Body of pancreas (tissue), 4 donors: ENCODE measurements at places on chromosomes 3 and 15. TPM values are rescaled to one million over a fixed set of nuclear protein-coding genes. Genes with fewer than 3 reads are reported as not detected.

Gene HTR3E
- total RNA-seq, result not detected

Gene GOLGA8S
- under 0.01 TPM for total RNA-seq

Gene FGF7
- 18.5 TPM for total RNA-seq

Gene RSL24D1
- 13.5 TPM for total RNA-seq

Gene KLHL40
- not detected for total RNA-seq

- no peaks in the 10 kb centered on the region for H3K4me1 ChIP-seq
- no peak for DNase-seq
- no peak overlapping the region for H3K4me3 ChIP-seq
- no peaks in the 10 kb centered on the region for H3K27me3 ChIP-seq
These were observed 125.4 kb upstream of the PLCL2 start for GRCh38 chr3:16759227-16759903.

DNA sequence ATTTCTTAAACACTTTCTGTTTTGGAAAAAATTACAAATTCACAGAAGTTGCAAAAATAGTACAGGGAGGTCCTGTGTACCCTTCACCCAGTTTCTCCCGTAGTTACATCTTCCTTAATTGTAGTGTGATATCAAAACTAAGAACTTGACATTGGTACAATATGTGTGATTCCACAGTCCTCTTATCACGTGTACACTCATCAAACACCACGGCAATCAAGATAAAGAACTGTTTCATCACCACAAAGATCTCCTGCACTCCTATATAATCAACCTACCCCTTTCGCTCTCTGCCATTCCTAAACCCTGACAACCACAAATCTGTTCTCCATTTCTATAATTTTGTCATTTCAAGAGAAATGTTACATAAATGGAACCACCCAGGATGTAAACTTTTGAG is 31.4 kb downstream of the POMGNT2 start:
- no peaks in the 10 kb centered on the region for H3K27me3 ChIP-seq
- no peaks in the 10 kb centered on the region for H3K36me3 ChIP-seq
- H3K27ac ChIP-seq, result no peak overlapping the region
- DNase-seq, result no peak
- H3K4me1 ChIP-seq, result no peaks in the 10 kb centered on the region

DNA sequence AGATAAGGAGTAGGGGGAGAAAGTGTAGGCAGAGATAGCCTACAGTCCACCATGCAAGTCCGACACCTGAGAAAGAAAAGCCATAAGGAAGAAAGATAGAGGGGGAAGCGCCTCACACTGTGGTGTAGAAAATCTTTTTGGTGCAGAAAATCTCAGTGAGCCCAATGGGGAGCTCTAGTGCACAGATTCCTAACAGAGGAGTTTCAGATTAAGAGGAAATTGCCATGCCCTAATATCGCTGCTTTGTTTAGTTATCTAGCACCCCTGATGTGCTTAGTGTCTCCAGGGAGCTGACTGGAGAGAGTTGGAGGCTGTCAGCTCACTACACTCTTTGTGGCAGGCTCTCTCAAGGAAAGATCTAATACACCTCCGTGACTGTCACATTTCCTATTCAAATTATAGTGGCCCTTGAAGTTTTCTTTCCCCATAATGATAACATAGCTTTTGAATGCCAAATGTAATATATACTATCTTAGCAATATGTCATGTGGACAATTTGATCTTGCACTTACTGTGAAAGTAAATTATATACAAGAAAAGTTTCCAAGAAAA is 33.7 kb downstream of the CGGBP1 start:
- no peaks in the 10 kb centered on the region for H3K4me1 ChIP-seq
- no peaks in the 10 kb centered on the region for H3K36me3 ChIP-seq
- DNase-seq, result no peak
- H3K27ac ChIP-seq, result no peak overlapping the region

DNA sequence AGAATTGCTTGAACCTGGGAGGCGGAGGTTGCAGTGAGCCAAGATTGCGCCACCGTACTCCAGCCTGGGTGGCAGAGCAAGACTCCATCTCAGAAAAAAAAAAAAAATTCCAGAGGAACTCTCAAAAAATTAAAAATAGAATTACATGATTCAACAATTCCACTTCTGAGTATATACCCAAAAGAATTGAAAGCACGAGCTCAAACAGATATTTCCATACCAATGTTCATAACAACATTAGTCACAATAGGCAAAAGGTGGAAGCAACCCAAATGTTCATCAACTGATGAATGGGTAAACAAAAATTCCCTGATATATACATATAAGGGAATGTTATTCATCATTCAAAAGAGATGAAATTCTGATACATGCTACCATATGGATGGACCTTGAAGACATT is 16.9 kb upstream of the MORF4L1 start:
- no peaks in the 10 kb centered on the region for H3K4me1 ChIP-seq
- H3K4me3 ChIP-seq, result no peak overlapping the region
- H3K36me3 ChIP-seq, result no peaks in the 10 kb centered on the region
- H3K27me3 ChIP-seq, result no peaks in the 10 kb centered on the region
- no peak overlapping the region for H3K27ac ChIP-seq

- no peaks in the 10 kb centered on the region for H3K27me3 ChIP-seq
- H3K36me3 ChIP-seq, result no peaks in the 10 kb centered on the region
- DNase-seq, result no peak
- no peak overlapping the region for H3K4me3 ChIP-seq
These were observed 7.9 kb upstream of the CPNE9 start for GRCh38 chr3:9695746-9696145.

DNA sequence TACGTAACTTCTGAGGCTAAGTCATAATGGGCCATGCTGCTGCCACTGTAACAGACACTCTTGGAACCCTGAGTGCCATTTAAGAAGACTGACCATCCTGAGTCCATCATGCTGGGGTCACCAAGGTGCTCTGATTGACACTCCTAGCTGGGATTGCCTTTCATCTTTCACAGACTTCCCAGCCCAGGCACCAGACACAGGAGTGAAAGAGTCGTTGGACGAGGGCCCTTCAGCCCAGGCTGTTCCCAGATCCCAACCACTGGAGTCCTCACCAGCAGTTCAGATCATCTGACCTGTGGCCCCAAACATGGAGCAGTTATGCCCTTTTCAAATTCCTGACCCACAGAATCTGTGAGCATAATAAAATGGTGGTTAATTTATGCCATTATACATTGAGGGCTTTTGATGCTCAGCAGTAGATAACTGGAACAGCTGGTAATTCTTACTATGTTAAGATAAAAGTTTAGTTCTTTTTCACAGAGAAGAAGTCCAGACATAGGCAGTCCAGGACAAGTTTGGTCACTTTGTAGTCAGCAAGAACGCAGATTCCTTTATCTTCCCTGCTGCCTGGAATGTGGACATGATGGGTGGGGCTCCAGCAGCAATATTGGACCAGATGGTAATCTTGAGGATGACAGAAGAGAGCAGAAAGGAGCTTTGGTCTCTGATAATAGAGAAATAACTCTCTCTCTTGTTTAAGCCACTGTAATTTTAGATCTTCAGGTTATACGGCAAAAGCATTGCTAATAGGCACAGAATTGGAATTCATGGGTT is 7.3 kb upstream of the EHD4 start:
- H3K4me1 ChIP-seq, result peaks cover 13% of the 10 kb centered on the region
- H3K27ac ChIP-seq, result no peak overlapping the region
- DNase-seq, result no peak
- H3K27me3 ChIP-seq, result no peaks in the 10 kb centered on the region
- no peak overlapping the region for H3K4me3 ChIP-seq

GRCh38 chr3:183300996-183301562 is 48.0 kb downstream of the B3GNT5 start:
- H3K36me3 ChIP-seq, result no peaks in the 10 kb centered on the region
- H3K27ac ChIP-seq, result no peak overlapping the region
- no peaks in the 10 kb centered on the region for H3K27me3 ChIP-seq
- H3K4me1 ChIP-seq, result peaks cover 18% of the 10 kb centered on the region

GRCh38 chr15:49723981-49724380 is 103.1 kb downstream of the DTWD1 start:
- no peak overlapping the region for H3K4me3 ChIP-seq
- DNase-seq, result no peak
- H3K4me1 ChIP-seq, result no peaks in the 10 kb centered on the region
- H3K27me3 ChIP-seq, result no peaks in the 10 kb centered on the region
- no peak overlapping the region for H3K27ac ChIP-seq
- no peaks in the 10 kb centered on the region for H3K36me3 ChIP-seq

DNA sequence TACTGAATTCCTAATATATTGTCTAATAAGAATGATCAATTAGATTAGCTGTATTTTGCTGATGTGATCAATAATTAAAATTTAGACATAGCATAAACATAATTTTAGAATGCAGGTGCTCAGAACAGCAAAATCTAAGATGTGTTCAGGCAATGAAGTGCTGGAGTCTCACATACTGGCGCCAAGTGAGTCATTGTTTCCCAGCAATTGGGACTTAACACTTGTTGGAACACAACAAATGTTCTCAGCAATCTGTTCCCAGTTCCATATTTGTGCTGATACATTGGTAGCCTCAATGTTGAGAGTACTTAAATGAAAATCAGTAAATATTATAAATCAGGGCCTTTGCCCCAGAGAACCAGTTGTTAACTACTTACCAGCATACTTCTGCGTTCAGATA is 619.0 kb downstream of the ROBO1 start:
- H3K4me3 ChIP-seq, result no peak overlapping the region
- no peak for DNase-seq
- no peaks in the 10 kb centered on the region for H3K36me3 ChIP-seq
